GM18507 (cell line): ENCODE measurements at places on chromosomes 3 and 15.

GRCh38 chr15:90315278-90315982 is 36.7 kb upstream of the ZNF774 start:
- DNase-seq: no peak

DNA sequence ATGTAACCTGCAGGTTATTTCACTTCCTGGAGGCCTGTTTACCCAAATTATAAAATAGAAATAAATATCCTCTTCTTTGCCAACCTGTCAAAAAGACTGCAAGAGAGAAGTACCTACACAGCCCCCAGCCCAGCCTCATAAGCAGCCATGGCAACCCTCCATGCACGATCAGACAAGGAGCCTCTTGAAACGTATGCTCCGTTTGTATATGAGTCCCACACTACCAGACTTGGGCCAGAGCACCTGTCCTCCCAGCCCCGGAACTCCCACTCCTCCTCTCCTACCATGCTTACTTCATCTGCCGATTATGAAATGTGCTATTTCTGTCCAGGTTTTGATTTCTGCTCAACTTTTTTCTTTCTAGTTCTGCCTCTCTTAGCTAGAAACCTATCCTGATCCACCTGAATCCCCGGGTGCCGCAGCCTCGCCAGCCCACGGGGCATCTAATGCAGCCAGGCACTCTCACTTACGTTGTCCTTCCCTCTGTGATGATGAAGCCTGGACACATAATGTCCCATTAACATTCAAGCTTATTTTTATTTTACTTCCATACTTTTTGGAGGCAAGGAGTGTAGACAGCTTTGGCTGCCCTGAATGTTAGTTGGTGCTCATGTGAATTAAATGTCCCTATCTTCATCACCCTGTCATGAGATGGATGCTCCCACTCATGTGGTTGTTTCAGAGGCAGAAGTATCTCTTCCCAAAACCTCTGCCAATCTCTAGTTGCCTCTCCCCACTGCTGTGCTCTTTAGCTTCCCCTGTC is 73.8 kb downstream of the MB21D2 start:
- no peak for DNase-seq

- DNase-seq: no peak
These were observed 18.5 kb downstream of the CNOT10 start for GRCh38 chr3:32703491-32703972.

GRCh38 chr3:65402597-65402996 is 636.1 kb downstream of the MAGI1 start:
- DNase-seq: no peak

- no peak for DNase-seq
These were observed 270.3 kb downstream of the IL5RA start for GRCh38 chr3:2839876-2840275.
